Liver (tissue), 10 donors: ENCODE measurements at places on chromosomes 5 and 9.

DNA sequence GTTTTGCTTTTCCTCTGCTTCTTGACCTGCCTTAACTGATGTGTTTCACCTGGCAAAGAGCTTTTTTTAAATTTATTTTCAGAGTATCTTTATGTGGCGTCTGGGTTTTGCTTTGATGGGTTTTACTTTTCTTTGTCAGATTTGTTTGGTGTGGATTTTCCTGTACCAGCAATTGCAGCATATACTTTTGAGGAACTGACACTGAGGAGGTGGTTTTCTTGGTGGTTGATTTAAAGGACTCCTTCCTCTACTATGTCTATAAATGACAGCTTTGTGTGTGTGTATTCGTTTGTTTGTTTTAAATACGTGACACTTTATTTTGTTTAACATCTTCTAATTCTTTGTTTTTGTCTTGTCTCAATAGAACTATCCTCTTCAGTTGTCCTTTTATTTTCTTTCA lies 1071.9 kb upstream of the ARRDC3 start:
- DNase-seq = no peak

DNA sequence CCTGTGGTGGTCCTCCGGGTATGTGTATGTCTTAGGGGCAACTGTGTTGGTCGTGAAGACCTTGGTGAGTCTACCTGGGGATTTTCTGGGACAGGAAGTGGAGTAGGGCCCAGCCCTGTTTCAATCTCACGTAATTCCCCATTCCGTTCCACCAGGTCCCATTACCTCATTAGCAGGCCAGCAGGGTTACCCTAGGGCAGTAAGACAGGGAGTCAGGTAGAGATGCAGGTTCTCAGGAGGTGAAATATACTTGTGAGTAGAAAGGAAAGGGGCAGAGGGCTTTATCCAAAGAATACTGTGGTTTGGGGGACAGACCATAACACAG lies 56.5 kb downstream of the MACROH2A1 start:
- DNase-seq = no peak

GRCh38 chr5:61423487-61424145 lies 91.6 kb downstream of the ZSWIM6 start:
- no peak for DNase-seq

DNA sequence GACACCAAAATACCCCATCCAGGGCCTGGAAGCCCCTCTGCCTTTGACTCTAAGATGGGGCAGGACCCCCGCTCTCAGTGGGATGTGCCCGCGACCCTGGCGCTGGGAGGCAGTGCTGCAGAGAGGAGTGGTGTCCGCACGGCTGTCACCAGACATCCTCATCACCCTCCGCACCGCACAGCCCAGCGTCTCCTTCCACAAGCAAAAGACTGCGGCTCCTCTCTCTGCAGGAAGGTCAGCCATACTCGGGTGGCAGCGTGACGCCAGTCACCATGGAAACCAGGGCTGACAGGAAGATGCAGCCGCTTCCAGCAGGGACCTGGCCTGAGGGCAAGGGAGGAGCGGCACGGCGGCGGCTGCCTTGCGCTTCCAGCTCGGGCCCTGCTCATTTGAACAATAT lies 17.1 kb upstream of the SLC6A3 start:
- no peak for DNase-seq

- no peak for DNase-seq
Observed at GRCh38 chr5:109701252-109701651, 11.5 kb downstream of the MAN2A1 start.

DNA sequence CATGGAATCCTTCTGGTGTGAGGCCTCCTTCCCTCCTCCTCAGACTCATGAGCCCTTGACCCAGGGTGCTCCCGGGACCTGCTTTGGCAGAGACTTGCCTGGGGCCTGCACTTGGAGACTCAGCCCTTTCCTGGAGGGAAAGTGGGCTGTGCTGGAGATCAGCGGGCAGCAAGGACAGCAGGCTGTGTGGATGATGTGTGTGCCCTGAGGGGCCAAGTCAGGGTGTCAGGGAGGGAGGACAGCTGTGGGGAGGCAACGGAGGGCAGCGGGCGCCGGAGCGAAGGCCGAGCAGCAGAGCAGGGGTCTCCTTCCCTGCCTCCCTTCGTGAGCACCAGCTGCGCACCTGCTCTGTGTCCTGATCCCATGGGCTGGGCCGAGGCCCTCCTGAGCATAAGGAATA lies 6.1 kb upstream of the CSF2 start:
- DNase-seq = no peak

GRCh38 chr9:104841601-104842141 lies 77.7 kb downstream of the NIPSNAP3B start:
- DNase-seq = no peak

DNA sequence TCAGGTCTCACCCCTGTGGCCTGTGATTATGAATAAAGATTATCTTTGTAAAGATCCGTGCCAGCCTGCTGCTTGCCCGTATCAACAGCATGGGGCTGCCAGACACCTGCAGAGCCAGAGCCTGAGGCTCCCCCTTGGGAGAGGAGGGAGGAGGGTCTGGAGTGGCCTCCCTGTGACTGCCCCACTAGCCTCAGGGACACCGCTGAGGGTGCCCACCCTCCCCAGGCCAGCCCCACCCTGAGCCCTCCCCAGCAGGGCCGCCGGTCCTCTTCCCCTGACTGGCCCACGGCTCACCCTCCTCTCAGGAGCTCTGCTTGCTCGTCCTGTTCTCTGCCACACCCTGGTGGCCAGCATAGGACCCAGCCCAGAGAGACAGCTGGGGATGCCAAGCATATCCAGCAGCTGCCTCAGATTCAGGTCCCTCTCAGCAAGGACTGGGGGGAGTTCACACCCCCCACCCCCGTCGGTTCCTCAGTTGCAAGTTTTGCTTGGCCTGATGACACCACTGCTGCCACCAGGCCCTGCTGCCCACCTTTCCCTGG lies 1.9 kb downstream of the SSNA1 start:
- DNase-seq = no peak

- no peak for DNase-seq
Observed at GRCh38 chr5:104977529-104977928, 1414.9 kb upstream of the NUDT12 start.

GRCh38 chr5:151182524-151182900 lies 24.9 kb upstream of the ANXA6 start:
- DNase-seq = no peak

DNA sequence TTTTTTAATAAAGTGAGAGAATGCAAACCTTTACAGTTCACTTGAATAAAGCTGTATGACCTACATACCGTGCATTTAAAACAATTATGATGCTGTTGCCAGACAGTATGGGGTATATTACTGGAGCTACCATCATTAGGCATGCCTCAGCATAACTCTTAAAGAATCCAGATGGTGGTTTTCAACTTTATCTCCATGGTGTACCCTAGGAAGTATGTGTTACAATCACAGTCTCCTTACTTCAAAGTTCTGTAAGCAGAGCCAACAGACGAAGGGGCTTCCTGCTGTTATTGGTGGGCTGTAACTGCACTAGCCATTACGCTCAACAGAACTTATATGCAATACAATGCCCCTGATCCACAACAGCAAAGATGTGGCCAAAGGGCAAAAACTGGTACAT lies 803.3 kb downstream of the DTWD2 start:
- no peak for DNase-seq

GRCh38 chr9:107489144-107489673 lies 360 bp downstream of the KLF4 start:
- no peak for DNase-seq

- no peak for DNase-seq
Observed at GRCh38 chr5:118006219-118006618, 982.1 kb downstream of the DTWD2 start.

- DNase-seq = no peak
Observed at GRCh38 chr9:87499424-87500017, 1.9 kb downstream of the DAPK1 start.

DNA sequence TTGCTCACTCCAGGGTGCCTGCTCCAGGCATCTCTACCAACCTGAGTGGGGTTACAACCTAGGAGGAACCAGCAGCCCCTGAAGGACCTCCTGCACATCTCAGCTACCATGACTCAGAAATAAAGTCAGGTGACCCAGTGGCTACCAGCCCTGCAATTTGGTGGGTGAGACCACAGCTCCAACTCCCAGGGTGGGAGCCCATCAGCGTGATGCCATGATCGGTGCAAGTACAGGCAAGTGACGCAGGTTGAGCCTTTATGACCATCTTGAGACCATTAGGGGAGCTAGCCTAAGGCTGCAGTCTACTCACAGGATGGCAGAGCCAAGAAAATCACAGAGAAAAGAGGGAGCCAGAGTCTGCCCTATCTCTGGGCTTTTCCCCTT lies 8.6 kb downstream of the SEPTIN8 start:
- DNase-seq = no peak

DNA sequence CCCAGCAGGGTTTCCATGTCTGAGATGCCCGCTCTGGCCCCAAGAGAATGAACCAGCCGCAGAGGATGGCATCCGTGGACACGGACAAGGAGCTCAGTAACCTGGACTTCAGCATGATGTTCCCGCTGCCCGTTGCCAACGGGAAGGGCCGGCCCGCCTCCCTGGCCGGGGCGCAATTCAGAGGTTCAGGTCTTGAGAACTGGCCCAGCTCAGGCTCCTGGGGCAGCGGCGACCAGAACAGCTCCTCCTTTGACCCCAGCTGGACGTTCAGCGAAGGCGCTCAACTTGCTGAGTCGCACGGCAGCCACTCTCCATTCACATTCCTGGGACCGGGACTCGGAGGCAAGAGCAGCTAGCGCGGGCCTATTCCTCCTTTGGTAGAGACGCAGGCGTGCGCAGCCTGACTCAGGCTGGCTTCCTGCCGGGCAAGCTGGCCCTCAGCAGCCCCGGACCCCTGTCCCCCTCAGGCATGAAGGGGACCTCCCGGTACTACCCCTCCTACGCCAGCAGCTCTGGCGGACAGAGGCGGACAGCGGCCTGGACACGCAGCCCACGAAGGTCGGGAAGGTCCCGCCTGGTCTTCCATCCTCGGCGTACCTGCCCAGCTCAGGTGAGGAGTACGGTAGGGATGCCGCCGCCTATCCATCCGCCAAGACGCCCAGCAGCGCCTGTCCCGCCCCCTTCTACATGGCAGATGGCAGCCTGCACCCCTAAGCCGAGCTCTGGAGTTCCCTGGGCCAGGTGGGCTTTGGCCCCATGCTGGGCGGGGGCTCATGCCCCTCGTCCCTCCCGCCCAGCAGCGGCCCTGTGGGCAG lies 74.4 kb downstream of the INSL6 start:
- no peak for DNase-seq

DNA sequence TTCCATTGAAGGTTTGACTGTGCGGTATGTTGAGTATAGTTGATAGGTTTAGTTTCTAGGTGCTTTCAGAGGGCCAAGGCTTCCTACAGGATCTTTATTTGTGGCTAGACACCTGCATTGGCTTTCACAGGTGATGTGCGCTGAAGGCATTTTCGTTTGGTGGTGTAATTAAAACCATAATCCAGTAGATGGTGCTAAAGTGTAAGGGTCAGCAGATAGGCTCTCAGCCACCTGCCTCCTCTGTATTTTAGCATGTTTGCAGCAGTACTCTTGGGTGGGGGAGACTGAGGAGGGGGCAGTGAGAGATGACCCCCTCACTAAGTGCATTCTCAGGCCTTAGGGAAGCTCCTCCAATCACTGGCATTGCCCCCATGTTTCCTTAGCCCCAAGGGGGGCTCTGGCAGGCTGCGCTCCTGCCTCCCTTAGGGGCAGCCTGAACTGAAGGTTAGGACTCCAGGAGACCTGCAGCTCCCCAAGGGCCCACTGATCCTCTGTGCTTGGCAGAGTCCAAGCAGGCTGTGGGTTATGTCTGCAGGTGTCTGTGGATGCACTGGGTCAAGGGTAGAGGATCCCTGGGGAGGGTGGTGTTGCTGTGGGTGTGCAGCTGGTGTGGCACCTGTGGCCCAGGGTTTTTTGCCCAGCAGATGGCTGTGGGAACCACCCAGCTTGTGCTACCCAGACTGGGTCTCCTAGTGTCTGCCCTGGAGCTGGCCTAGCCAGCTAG lies 23.4 kb downstream of the CDK20 start:
- DNase-seq = no peak

- no peak for DNase-seq
Observed at GRCh38 chr9:5749306-5749705, 83.6 kb downstream of the ERMP1 start.

- no peak for DNase-seq
Observed at GRCh38 chr5:57416278-57416994, 66.2 kb downstream of the ACTBL2 start.

GRCh38 chr9:136668983-136669790 lies 6.5 kb downstream of the EGFL7 start:
- DNase-seq = no peak

GRCh38 chr9:121107881-121108280 lies 33.1 kb downstream of the CNTRL start:
- DNase-seq = no peak

- no peak for DNase-seq
Observed at GRCh38 chr5:180160789-180161188, 48.2 kb downstream of the RASGEF1C start.

DNA sequence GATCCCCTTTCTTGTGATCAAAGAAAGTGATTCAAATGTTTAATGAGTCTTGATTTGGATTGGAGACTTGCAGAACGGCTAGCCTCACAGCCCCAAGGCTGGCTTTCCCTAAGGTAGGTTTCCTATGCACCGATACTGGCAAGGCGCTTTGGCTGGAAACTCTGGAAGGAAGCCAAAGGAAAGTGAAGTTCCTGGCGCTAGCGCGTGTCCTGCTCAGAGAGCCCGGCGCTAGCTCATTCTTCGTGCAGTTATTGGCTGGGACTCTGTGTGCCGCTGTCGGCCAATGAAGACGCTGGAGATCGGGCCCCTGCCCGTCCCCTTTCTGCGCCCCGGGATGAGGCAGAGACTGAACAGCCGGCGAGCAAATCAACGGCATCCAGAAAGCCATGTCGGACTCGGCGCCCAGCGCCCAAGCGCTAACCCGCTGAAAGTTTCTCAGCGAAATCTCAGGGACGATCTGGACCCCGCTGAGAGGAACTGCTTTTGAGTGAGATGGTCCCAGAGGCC lies at the start of gene PCDHGC3:
PCDHGC3 (plus strand) TSS at position 342 of the 507 bp plus-strand sequence; CDS start at position 493, 151 bp downstream.
- DNase-seq = peak; percentile 52

GRCh38 chr9:125508249-125508648 lies 198.8 kb downstream of the MAPKAP1 start:
- DNase-seq = no peak

DNA sequence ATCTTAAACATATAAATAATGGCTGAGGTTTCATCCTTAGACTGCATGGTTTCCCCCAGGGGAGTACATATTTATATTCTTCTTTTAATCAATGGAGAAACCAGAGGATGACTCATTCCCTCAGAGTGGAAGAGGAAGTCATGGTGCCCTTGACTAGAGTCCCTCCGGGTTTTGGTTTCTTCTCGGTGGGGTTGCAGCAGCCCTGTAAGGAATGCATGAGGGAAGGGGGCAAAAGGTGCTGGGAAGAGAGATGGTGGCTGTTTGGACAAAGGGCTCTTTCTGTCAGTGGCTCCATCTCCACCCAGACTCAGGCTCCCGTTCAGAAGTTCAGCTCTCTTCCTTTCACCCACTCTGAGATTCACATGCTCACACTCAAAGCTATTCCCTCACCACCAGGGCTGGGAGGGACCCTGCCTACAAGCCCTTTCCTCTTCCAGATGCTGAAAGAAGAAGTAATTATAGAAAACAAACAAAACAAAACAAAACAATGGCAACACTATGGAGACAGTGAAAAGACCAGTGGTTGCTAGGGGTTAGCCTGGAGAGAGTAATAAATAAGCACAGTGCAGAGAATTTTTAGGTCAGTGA lies 129.8 kb upstream of the IL12B start:
- no peak for DNase-seq
